ENCODE measurements at places on chromosomes 6 and 20. TPM values are rescaled to one million over a fixed set of nuclear protein-coding genes. Genes with fewer than 3 reads are reported as not detected.

The SLC26A8 gene
- total RNA-seq, result 0.34 TPM

GRCh38 chr6:11092668-11093375, 812 bp upstream of the SMIM13 start:
- peak overlapping the region; percentile 99 for H3K27ac ChIP-seq
- H3K36me3 ChIP-seq, result no peaks in the 10 kb centered on the region
- H3K4me3 ChIP-seq, result peak overlapping the region; percentile 98
- peaks cover 13% of the 10 kb centered on the region for H3K4me1 ChIP-seq

DNA sequence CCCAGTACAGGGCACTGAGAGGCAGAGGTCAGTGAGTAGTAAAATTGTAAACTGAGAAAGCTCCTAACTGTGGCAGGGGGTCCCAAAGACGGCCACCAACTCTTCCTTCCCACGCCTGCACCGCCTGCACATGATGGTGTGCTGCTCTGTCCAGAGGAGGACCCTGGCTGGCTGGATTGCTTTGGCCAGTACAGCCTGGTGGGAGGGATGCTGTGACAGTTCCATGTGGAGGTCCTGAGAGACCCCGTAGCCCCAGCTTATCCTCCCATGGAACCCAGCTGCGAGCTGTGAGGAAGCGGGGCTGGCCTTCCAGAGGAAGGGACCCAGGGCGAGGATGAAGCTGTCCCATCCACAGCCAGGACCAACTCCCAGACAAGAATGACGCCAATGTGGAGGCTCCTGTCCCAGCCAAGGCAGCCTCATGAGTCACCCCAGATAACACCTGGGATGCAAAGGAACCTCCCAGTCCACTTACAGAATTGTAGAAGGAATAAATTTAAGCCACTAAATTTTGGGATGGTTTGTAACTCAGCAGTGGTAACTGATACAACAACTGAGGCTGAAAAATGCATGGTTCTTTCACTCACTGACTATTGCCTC, 2.0 kb upstream of the ACSS1 start:
- no peaks in the 10 kb centered on the region for H3K27me3 ChIP-seq
- H3K4me1 ChIP-seq, result peaks cover 19% of the 10 kb centered on the region
- no peak overlapping the region for H3K27ac ChIP-seq
- H3K36me3 ChIP-seq, result no peaks in the 10 kb centered on the region
- peak; percentile 37 for DNase-seq

DNA sequence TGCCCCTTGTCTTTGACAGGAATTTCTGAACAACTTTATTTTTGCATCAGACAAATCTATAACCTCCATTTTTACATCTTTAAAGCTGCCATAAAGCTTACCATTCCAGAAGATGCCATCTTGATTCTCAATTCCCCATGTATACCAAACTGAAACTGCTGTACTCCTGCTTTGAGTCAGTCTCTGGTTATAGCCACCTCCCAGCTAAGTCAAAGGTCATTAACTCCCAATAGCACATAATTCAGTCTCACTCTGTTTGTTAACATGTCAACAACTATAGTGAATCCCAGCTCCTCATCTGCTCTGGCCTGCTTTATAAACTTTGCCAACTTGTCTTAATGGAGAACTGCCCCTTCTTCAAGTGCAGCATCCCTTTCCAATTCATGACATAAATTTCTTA, 343.6 kb downstream of the FRK start:
- no peak for DNase-seq
- H3K27me3 ChIP-seq, result no peaks in the 10 kb centered on the region
- no peak overlapping the region for H3K4me3 ChIP-seq
- no peaks in the 10 kb centered on the region for H3K36me3 ChIP-seq
- no peak overlapping the region for H3K27ac ChIP-seq

- DNase-seq, result no peak
- no peaks in the 10 kb centered on the region for H3K27me3 ChIP-seq
- peak overlapping the region; percentile 99 for H3K4me3 ChIP-seq
- H3K27ac ChIP-seq, result peak overlapping the region; percentile 53
- no peaks in the 10 kb centered on the region for H3K36me3 ChIP-seq
Observed at GRCh38 chr6:52284131-52284459, 447 bp downstream of the MCM3 start.

DNA sequence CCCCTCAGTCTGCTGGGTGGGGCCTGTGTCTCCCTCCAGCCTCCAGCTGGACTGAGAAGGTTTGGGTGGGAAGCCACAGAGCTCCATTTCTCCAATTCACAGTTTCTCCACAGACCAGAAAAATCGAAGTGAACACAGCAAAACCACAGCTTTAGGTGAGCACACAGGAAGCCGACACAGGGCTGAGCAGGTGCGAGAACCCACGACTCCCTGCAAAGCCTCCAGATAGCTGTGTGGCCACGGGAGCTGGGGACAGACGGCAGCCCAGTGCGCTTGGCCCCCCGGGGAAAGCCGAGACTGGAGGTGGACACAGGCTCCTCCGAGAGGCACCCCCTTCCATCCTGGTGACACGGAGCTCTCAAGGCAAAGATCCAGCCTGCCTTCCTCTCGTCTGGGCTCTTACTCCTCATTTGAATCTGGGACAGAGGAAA, 29.0 kb upstream of the MPC1 start:
- no peak overlapping the region for H3K4me3 ChIP-seq
- H3K36me3 ChIP-seq, result peaks cover 49% of the 10 kb centered on the region
- H3K27ac ChIP-seq, result no peak overlapping the region
- DNase-seq, result no peak
- H3K4me1 ChIP-seq, result no peaks in the 10 kb centered on the region

- no peak overlapping the region for H3K4me3 ChIP-seq
- no peak overlapping the region for H3K27ac ChIP-seq
- DNase-seq, result no peak
- no peaks in the 10 kb centered on the region for H3K27me3 ChIP-seq
Observed at GRCh38 chr6:135025175-135025574, 29.4 kb downstream of the HBS1L start.

The FITM2 gene
- 71.7 TPM for total RNA-seq

DNA sequence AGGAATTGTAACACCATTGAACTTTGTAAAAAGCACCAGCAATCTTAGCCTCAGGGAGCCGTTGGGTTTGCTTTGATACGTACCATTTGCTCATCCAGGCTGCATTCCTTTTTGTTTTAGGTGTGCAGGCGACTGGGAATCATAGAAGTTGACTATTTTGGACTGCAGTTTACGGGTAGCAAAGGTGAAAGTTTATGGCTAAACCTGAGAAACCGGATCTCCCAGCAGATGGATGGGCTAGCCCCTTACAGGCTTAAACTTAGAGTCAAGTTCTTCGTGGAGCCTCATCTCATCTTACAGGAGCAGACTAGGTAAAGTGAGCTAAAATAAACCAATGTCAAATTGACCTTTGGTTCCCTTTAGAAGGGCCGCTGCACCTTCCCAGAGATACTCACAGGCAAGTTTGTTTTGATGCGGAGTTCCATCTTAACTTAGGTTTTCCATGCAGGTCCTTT, 1.6 kb downstream of the MYLIP start:
- no peaks in the 10 kb centered on the region for H3K27me3 ChIP-seq
- DNase-seq, result no peak
- H3K27ac ChIP-seq, result peak overlapping the region; percentile 94
- H3K36me3 ChIP-seq, result no peaks in the 10 kb centered on the region
- H3K4me1 ChIP-seq, result peaks cover 32% of the 10 kb centered on the region

DNA sequence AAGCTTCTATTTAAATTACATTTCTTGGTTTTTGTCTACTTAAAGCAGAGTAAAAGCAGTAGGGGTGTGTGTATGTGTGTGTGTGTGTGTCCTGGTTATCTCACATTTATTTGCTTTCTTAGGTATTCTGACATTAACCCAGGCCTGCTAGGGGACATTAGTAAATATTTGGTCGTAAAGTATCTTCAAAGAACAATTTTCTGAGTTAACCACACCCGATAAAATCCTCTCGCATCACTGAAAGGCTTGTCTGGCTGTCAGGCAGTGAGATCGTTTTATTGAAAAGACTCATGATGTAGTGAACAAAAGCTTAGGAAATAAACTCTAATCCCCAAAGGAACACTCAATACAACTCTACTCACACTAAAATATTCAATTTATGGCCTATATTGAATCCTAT, 77.9 kb downstream of the ZNF217 start:
- no peak overlapping the region for H3K4me3 ChIP-seq
- no peak for DNase-seq
- H3K36me3 ChIP-seq, result no peaks in the 10 kb centered on the region
- H3K27ac ChIP-seq, result no peak overlapping the region
- H3K27me3 ChIP-seq, result no peaks in the 10 kb centered on the region

The DEFB119 gene
- not detected for total RNA-seq

DNA sequence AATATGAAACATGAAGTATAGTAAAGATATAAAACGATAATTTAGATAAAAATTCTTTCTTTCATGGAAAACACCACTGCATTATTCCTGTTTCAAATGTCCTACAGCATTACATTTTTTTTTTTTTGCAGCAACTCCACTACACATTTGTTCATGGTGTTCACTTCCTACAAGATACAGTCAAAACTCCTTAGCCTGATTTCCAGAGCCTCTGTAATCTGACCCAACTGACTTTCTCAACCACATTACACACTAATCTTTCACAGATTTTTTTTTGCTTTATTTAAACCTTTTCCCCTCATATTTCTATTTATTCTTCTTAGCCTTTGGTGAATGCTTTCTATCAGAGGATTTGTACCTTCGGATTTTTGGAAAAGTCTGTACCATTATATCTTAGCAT, 176.5 kb upstream of the PDE7B start:
- H3K27me3 ChIP-seq, result no peaks in the 10 kb centered on the region
- H3K4me3 ChIP-seq, result no peak overlapping the region
- DNase-seq, result no peak
- no peak overlapping the region for H3K27ac ChIP-seq
- H3K36me3 ChIP-seq, result no peaks in the 10 kb centered on the region

DNA sequence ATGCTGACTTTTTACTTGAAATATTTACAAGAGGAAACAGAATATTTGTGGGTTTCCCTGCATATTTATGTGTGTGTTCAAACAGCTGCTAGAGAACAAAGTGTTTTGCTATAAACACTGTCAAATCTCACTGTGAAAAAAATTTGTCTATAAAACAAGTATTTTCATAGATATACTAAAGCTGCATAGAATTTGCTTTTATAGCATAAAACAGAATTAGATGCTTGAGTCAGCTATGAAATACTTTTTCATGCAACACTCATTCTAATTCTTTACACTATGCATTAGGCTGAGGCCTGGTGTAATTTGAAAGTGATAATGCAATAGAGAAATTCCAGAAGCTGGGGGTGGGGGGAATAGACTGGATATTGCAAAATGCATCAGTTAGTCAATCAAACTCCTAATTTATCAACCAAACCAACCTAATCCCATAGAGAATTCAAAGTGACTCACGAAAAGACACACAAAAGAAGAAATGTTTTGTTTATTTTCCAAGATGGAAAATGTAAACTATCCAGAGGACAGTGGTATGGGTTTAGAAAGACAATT, 148.2 kb downstream of the LAMA2 start:
- no peak overlapping the region for H3K27ac ChIP-seq
- H3K36me3 ChIP-seq, result no peaks in the 10 kb centered on the region
- H3K4me1 ChIP-seq, result peaks cover 7% of the 10 kb centered on the region
- no peak for DNase-seq

GRCh38 chr6:33607784-33608161, 13.3 kb upstream of the ITPR3 start:
- no peaks in the 10 kb centered on the region for H3K27me3 ChIP-seq
- no peak for DNase-seq
- peaks cover 18% of the 10 kb centered on the region for H3K4me1 ChIP-seq
- no peaks in the 10 kb centered on the region for H3K36me3 ChIP-seq
- no peak overlapping the region for H3K4me3 ChIP-seq
- no peak overlapping the region for H3K27ac ChIP-seq

- H3K4me3 ChIP-seq, result peak overlapping the region; percentile 84
- H3K27me3 ChIP-seq, result no peaks in the 10 kb centered on the region
- DNase-seq, result no peak
Observed at GRCh38 chr20:43590036-43590391, 723 bp upstream of the IFT52 start.

- no peaks in the 10 kb centered on the region for H3K36me3 ChIP-seq
- DNase-seq, result no peak
- no peak overlapping the region for H3K27ac ChIP-seq
- no peak overlapping the region for H3K4me3 ChIP-seq
- H3K4me1 ChIP-seq, result peaks cover 10% of the 10 kb centered on the region
- H3K27me3 ChIP-seq, result no peaks in the 10 kb centered on the region
Observed at GRCh38 chr20:56381501-56381900, 10.5 kb downstream of the AURKA start.

GRCh38 chr6:150880336-150880735, 14.8 kb downstream of the MTHFD1L start:
- H3K27ac ChIP-seq, result no peak overlapping the region
- no peak for DNase-seq
- no peaks in the 10 kb centered on the region for H3K27me3 ChIP-seq
- H3K4me3 ChIP-seq, result no peak overlapping the region

DNA sequence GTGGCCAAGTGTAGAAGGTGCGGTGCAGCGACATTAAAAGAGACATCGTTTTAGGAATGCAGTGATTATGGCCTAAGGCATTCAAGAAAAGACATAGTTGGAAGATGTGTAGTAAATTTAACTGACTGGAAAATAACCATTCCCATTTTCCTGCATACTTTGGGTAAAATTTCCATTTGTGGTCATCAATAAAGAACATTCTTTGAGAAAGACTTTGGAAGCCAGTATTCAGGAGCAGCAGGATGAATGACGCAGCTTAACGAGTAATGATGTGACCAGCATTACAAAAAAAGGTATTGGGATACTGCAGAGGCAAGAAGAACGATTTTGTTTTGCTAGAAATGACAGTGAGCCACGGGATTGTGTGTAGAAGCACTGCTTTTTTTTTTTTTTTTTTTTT, 7.0 kb upstream of the RWDD1 start:
- no peaks in the 10 kb centered on the region for H3K36me3 ChIP-seq
- H3K4me3 ChIP-seq, result no peak overlapping the region
- no peak overlapping the region for H3K27ac ChIP-seq
- DNase-seq, result no peak
- peaks cover 6% of the 10 kb centered on the region for H3K4me1 ChIP-seq

The DOK5 gene
- 7.3 TPM for total RNA-seq

DNA sequence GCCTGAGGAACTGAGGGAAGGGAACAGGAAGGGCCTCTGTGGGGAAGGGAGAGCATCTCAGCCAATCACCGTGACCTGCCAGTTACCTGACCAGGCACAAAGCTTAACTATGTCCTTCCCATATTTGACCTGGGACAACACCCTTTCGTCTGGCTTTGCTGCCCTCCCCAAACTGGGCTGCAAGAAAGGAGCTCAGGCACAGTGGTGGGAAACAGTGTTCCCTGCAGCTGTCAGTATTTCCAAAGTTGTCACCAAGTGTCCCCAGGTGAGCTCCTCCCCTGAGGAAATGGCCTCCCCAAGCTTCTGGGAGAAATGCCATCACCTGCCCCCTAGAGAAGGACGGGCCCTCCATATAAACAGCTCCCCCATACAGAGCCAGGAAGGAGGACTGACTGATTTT, 17.9 kb downstream of the NCR2 start:
- no peaks in the 10 kb centered on the region for H3K36me3 ChIP-seq
- no peak overlapping the region for H3K4me3 ChIP-seq
- H3K27me3 ChIP-seq, result no peaks in the 10 kb centered on the region
- DNase-seq, result no peak
- H3K27ac ChIP-seq, result no peak overlapping the region
